Parietal lobe (tissue), 2 donors: ENCODE measurements at places on chromosomes 12 and 14. TPM values are rescaled to one million over a fixed set of nuclear protein-coding genes. Genes with fewer than 3 reads are reported as not detected.

The PEBP1 gene
- 212 TPM for total RNA-seq

The GZMB gene
- not detected for total RNA-seq

The TBK1 gene
- 44.1 TPM for total RNA-seq

The LALBA gene
- total RNA-seq: not detected

The SERPINA9 gene
- not detected for total RNA-seq

The LHX5 gene
- total RNA-seq: not detected

The PRIMA1 gene
- total RNA-seq: not detected

The GNB3 gene
- 5.9 TPM for total RNA-seq

The ACVRL1 gene
- total RNA-seq: 6.6 TPM

The CRACR2A gene
- 1.9 TPM for total RNA-seq

The GYS2 gene
- not detected for total RNA-seq

The KRT2 gene
- not detected for total RNA-seq

The NKX2-1 gene
- total RNA-seq: 1.6 TPM

The NAV3 gene
- 329 TPM for total RNA-seq

The RD3L gene
- total RNA-seq: not detected

The A2M gene
- total RNA-seq: 48.8 TPM

The BHLHE41 gene
- 1.3 TPM for total RNA-seq

The KRT6C gene
- total RNA-seq: not detected
